ENCODE measurements at places on chromosomes 7 and 10.

- no peak for DNase-seq
These were observed 8.8 kb upstream of the INTS1 start for GRCh38 chr7:1512781-1513656.

DNA sequence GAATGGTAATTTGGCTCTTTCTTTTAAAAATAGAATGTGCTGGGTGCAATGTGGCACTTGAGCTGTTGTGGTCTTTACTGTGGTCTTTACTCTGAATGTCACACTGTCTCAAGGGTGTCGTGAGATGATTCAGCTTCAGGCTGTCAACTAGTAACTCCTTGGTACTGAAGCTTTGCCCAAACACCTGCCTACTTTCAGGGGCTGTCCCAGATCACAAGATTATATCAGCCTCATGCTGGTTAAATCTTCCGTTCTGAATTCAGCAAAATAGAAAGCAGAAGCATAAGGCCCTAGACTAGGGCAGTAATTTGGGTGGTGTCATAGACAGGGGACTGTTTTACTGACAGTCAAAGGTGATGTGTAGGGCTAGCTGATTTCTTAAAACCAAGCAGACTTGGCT is 110.9 kb downstream of the BAMBI start:
- no peak for DNase-seq

DNA sequence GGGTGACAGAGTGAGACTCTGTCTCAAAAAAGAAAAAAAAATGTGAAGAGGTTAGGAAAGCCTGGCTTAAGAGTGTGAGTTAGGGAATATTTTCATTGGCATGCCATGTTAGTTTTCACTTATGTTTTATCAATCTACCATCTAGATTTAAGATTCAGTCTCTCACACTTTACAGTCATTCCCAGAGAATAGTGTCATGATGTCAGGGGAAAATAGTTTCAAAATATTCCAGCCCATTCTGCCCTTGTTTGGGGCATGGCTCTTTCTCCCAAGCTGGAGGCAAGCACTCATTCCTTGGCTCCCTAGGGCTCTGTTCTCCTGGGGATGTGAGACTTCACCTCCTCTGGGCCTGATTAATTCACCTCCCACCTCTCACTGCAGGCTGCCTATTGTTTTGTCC is 331.5 kb downstream of the CXCL12 start:
- no peak for DNase-seq

DNA sequence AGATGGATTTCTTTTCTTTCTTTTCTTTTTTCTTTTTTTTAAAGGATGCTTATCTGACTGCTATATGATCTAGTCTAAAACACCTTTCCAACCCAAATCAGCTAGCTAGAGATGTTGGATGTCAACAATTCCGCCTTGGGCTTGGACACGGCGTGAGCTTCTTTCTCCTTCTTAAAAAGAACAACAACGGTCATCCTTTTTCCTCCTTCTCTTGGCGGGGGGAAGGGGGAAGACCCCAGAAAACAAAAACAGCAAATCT is 1.0 kb downstream of the BEND7 start:
- no peak for DNase-seq

DNA sequence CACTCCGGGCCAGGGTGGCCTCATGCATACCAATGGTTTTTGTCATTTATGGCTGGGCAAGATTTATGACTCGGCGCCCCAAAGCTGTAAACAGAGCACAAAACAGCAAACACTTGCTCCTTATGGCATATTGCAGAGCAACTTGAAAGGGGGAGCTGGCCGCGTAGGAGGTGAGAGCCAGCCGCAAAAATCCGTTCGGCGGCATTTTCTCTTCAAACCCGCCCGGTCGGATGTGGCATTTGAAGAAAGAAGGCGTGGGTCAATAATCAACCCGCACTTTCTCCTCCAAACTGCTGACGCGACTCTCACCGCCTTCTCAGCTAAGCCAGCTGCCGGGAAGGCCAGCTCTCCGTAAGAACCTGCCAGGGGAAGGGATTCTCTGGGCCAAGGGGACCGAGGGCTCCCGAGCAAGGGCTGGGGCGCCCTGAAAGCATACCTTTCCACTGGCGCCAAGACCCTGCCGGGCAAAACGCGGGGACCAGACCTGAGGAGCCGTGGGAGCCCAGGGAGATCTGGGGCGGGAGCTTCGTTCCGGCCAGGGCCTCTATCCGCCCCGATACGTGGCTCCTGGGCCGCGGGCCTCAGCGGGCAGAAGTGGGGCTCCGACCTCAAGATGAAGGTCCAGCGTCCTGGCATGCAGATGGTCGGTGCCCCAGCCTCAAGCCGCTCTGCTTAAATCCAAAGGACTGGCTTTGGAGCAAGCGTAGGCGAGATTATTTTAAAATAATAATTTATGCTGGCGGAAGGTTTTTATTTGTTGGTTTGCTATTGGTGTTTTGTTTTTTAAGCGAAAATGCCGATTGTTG is 12.9 kb upstream of the HOXA2 start:
- DNase-seq, result no peak
